ENCODE measurements at places on chromosomes 3 and 15.

- no peak for DNase-seq
Observed at GRCh38 chr3:133540896-133541674, 32.4 kb upstream of the CDV3 start.

DNA sequence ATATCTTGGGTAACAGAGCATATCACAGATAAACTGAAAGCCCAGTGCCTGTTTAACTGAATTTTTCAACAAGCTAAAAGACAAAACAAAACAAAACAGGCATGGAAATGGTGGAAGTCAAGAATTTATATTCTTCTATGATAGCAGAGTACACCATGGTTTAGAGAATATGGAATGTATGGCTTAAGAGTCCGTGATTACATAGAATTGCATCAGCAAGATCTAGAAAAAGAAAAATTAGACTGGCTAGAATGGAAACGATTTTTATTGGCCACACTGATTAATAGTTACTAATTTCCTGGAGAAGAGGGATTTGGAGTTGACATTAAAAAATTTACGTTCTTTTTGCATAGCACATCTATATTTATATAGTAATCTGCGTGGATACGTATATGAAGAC, 435.2 kb upstream of the DPPA4 start:
- no peak for DNase-seq

DNA sequence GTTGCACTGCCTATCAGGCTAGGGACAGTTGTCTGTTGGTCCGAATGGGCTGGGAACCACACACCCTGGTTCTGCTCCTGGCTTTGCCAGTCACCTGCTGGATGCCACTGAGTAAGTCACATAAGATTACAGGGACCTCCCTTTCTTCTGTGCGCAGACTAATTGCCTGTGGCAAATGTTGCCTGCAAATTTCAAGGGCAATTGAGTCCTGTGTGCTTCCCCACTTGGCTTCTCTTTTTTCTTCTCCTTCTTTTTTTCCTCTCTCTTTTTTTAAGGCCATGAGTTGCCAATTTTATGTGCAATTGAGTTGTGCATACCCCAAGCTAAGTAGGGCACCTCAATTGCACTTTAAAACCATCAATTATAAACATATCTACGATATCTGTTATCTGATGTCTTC, 963.4 kb downstream of the MCTP2 start:
- no peak for DNase-seq

- DNase-seq = no peak
Observed at GRCh38 chr3:27125821-27126501, 243.2 kb downstream of the NEK10 start.

DNA sequence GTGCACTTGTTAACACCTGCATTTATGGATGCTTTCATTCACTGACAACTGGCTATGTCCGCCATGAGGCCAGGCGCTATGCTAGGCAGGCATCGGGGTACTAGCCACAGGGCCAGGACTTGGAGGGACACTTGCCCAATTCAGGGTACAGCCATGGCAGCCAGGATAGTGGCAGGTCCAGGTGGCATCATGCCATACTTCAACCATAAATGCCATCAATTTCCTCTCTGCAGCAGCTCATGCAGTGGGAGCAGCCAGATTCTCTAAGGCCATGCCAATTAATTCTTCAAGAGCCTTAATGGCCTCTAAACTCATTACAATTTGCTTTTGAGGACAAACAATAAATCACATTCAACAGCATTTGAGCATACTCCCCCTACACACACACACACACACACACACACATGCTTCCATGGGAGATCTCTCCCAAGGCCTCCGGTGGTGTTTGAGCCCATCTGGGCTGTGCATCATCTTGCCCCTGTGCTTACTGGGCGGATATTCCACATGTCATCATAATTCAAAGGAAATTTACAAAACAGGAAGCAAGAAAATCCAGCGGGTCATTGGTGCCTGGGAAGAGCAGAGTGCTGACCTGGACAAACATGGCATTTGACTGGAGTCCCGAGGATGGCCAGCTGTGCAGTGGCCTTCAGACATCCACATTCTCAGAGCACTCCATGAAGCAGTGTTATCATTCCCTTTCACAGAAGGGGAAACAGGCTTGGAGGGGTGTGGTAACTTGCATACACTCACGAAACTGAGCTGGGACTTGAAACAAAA, 109.1 kb downstream of the IQSEC1 start:
- DNase-seq = no peak

- DNase-seq = no peak
Observed at GRCh38 chr3:48202632-48203031, 14.4 kb upstream of the CDC25A start.

DNA sequence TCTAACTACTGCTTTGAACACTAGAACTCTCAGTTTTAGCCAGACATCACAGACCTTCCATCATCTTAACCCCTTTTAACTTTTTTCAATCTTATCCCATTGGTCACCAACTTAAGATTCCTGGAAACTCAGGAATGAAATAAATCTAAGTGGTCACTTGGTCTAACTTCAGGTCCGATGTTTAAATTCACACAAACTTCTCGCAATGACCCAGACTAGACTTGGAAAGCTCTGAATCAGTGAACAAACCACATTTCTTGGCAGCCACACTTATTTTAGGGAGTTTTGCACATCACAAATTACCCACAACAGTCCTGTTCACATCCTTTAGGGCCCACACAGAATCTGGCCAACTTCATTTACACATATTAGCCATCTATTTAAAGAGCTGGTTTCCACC, 118.9 kb downstream of the MAGI1 start:
- DNase-seq = no peak

DNA sequence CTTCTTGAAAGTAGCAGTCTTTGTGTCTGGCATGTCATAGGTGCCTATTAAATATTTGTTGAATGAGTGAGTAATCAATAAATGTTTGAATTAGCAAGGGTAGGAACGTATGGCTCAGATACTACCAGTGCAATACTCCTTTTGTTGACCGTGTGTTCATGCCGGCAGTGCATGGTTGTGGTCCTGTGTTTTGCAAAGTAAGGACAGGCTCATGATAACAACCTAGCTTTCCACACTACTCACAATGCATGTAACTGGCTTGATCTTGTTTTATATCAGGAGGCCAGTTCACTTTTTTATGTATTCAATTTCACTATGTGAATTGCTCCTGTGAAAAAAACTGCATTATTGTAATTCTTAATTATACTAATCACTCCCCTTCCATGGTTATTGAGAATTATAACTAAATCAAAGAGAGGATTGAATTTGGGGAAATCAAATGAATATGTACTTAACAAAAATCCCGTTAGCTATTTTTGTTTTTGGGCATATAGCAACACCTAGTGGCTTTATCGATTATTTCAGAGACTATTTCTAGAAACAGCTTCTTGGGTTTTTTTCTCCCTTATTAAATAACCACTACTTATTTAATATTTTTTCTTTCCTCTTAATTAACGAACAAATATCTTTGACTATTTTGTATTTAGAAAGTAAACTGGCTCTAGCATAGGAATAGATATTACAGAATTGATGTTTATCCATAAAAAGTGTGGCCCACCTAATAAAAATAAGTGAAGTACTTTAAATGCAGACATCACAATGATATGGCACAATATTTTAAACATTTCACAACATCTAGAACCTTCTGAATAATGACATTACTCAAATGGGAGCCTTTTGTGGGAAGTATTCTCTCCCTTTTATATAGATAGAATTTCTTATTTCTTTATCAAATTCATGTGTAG, 218.5 kb downstream of the BBX start:
- DNase-seq = no peak

DNA sequence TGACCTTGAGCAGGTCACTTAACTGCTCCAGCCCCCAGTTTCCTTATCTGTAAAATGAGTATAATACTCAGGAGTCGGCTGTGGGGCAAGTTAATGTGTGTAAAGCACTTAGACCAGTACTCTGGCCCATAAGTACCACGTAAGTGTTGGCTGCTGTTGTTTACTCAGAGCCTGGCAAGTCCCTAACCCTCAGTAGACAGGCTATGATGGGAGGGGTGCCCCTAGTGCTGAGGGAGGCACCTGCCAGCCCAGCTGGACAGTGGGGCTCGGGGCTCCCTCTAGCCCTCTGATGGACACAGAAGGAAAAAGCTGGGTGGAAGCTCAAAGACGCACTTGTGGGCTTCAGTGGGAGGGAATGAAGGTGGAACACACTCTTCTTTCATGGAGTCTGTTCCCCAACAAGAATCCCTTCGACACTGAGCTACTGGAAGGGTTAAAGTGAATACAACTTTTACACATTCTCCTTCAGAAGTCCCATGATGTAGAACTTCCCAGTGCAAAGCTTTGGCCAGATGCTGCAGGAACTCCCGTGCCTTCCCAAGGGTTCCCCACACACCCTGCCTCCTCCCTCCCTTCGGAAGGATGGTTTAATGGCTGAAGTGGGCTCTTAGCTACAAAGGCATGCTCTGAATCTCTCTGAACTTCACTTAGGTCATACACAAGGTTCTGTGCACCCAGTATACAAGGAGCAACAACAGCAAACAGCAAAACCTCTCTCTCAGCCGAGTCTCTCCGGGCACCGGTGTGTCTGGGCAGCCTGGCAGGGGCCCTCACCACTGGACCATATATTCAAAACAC, 25.4 kb downstream of the TMEM44 start:
- DNase-seq = no peak

DNA sequence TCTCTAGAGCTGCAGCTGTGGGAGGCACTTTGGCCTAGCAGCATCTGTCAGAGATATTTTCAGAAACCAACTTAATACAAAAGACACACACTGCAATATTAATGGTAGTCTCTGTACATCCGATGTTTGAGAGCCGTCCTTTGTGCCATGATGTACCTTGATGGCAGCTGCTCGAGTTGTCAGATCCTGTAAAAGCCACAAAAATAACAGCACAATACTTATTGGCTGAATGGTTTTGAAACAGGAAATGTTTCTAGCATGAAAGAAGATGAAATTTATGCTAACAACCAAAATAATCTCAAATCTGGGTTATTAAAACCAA, 445.5 kb upstream of the TBL1XR1 start:
- DNase-seq = no peak

- DNase-seq = no peak
Observed at GRCh38 chr3:143851331-143852017, 3.2 kb upstream of the SLC9A9 start.

DNA sequence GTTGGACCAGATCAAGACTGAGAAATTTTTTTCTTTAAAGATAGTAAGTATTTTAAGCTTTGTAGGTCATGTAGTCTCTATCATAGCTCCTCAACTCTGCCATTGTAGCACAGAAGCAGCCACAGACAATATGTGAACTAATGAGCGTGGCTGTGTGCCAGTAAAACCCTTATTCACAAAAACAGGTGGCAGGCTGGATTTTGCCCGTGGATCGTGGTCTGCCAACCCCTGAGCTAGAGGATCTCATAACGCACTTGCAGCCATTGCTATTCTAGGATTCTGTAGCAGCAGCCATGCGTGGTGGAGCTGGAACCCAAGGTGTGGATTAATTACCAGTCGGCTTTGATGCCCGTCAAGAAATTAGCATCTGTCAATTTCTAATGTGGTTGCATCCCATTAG, 68.7 kb upstream of the PLXNA1 start:
- DNase-seq = no peak

- DNase-seq = no peak
Observed at GRCh38 chr15:29127506-29128430, 141.9 kb downstream of the NSMCE3 start.

GRCh38 chr3:143092191-143092590, 27.4 kb upstream of the CHST2 start:
- no peak for DNase-seq

DNA sequence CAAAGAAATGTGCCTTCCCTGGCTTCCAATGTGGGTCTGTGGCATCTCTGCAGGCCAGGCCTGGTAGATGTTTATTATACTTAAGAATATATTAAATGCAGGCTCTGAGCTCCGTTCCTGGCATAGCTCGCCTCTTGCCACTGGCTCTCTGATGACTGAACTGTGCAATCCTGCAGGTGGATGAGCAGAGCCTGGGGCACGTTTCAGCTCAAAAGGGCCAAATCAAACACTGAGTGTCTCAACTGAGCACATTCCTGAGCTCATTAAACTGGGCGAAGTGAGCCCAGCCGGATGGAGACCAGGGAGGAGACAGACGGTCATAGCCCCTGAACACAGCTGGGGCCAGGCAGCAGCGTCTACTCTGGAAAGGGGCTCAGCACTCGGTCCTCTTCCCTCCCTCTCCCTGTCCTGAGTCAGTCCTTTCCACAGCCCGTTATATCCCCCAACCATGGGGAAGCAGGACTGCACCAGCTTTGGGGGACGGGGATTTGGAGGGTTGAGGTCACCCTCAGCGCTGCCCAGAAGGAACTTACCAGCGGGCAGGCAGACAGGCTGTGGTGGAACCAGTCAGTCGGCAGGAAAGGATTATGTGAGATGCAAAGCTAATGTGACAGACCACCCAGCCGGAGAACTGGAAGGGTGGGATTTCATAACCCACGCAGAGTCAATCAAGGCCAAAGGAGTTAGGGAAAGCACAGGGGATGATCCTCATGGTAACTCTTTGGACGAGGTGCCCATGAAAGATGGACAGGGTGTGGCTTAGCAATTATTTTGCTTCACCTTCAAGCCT, 77.4 kb upstream of the ANKRD34C start:
- DNase-seq = no peak

GRCh38 chr15:69224383-69224782, 63.9 kb downstream of the GLCE start:
- no peak for DNase-seq

DNA sequence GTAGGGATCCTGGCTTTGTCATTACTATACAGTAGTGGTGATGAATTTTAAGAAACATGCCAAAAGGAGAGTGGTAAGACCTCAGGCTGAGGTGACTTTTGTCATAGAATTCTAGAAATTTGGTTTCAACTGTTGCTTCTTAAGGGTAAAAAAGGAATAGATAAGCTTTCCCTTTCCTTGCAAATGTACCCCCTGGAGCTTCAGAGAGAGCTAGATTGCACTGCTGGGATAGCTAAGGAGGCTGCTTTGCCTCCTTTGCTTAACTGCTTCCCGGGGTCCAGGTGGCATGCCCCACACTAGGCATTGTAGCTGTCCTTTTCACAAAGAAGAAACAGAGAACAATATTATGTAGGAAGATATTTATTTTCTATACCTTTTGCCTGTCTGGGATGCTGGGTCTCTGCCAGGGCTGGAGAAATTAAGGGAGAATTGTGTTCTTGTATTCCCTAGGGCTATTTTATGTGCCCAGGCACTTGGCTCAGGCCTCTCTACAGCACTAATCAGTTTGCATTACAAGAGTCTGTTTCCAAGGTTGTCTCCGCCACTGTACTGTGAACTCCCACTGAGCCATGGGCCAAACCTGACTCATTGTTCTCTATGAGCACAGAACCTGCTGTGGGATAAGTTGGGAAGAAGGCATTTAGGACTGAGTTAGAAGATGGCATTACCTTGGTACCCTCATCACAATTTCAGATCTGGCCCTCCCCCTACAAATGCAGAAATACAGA, 460.0 kb downstream of the PDCD6IP start:
- DNase-seq = no peak

GRCh38 chr3:18428036-18428435, 2.9 kb upstream of the SATB1 start:
- DNase-seq = no peak

Measured in stimulated activated CD8-positive, alpha-beta memory T cell treated with anti-CD3 and anti-CD28 coated beads, Interleukin-2, amount 100 ng/mL, for 1 hour (primary cell).